Posterior vena cava (tissue), 2 donors: ENCODE measurements at places on chromosomes 7 and 10. TPM values are rescaled to one million over a fixed set of nuclear protein-coding genes. Genes with fewer than 3 reads are reported as not detected.
A peak's percentile ranks its signal among the peaks of the same experiment; 100 is the strongest.

- DNase-seq, result no peak
Measured at GRCh38 chr10:35928748-35929147, 286.7 kb upstream of the FZD8 start.

GRCh38 chr10:119535305-119535704, 7.2 kb downstream of the RGS10 start:
- no peak for DNase-seq

DNA sequence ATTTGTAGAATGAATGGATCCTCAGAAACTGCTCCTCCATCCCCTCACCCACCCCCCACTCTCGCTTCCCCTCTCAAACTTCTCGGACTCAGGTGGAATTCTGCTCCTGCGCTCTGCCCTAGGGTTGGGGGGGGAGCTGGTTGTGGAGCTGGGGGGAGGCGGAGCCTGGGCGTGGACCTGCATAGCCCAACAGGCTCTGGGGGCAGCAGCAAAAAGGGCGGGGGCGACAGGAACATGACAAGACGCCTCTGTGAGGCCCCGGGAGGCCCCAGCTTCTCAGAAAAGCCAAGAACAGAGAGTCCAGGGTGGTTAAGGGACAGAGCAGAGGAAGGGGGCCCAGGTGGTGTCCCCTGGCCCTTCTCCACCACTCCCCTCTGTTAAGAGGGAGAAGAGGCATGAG, 3.5 kb downstream of the TSC22D4 start:
- no peak for DNase-seq

SORBS1 gene
- total RNA-seq, result 1,390 TPM

DPYSL4 gene
- 1.4 TPM for total RNA-seq

DNA sequence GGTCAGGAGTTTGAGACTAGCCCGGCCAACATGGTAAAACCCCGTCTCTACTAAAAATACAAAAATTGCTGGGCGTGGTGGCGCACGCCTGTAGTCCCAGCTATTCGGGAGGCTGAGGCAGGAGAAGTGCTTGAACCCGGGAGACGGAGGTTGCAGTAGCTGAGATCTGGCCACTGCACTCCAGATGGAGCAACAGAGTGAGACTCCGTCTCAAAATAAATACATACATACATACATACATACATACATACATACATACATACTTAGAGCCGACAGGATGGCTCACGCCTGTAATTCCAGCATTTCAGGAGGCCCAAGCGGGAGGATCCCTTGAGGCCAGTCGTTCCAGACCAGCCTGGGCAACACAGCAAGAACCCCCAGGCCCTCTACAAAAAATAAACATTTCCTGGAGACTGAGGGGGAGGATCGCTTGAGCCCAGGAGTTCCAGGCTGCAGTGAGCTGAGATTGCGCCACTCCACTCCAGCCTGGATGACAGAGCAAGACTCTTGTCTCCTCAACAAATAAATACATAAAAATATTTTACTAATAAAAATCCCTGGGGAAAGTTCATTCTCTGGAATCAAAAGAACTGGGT, 90.9 kb upstream of the TNRC18 start:
- no peak for DNase-seq

- DNase-seq, result no peak
Measured at GRCh38 chr7:115153769-115154477, 232.0 kb downstream of the MDFIC start.

- no peak for DNase-seq
Measured at GRCh38 chr7:28083164-28083997, 97.2 kb downstream of the JAZF1 start.

DNA sequence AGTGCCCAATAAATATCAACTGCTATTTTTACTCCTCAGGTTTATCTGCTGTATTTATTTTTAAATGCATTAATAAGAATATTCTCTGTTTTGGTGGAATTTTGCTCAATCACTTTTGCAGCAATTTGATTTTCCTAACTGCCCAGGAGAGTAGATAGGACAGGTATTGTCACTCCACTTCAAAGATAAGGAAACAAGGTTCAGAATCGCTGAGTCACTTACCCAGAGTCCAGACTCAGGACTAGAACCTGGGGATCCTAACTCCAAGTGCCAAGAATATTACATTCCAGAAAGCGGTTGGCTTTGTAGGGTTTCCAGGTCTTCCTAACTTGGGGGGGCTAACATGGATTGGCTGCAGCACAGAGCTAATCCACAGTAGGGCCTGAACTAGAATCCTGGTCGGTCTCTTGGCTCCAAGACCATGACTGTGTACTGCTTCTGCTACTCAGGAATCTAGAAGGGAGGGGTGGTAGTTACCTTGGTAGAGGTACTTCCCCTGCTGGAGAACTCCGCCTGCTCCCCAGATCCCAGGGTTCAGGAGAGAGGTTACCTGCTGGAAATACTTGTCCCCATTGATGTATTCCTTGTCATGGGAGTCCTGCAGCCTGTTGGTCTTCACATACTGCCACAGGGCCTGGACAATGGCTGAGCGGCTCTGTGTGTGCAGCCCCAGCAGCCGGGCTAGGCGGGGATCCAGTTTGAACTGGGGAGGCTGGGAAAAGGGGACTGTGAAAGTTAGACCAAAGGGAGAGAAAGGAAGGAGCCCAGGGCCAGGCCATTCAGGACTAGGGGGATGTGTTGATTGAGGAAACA, 7.3 kb downstream of the SMARCD3 start:
- peak; percentile 54 for DNase-seq

DNA sequence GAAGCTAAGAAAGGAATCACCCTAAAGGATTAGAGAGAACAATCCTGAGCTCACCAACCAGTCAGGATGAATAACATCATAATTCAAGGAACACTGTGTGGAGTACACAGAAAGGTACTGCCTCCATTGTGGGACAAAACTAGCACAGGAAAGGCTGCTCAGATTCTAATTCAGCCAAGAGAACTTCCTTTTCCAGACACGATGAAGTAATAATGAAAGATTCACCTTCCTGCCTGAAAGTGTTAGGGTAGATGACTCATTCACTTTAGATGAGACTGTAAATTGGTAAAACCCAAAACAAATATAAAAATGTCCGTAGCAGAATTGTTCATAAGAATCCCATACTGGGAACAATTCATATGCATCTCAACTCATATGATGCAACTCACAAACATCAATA, 167.2 kb downstream of the CDC14C start:
- no peak for DNase-seq

DNA sequence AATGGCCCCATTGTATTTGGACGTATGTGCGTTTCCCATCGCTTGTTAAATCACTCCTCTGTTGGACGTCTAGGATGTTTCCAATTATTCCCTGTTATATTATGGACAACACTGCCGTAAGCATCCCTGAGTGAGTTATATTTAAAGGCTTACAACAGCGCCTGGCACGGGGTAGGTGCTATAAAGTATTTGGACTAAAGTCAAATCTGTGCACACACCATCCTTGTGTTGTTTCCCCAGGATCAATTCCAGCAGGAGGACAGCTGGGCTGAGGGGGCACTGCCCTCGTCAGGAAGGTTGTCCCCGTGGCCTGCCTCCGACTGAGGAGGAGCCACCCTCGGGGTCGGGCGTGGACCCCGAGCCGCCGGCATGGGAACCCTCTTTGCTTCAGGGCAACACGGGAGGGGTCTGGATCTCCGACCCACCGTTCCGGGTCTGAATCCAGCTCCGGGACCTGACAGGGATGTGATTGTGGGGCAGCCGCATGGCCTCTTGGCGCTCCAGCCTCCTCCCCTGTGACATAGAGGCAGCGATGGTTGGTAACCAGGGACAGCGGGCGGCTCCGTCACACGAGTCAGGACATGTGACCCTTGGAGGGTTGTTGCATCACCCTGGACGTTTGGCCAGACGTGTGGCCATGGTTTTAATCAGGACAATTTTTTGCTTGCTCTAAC, 1.5 kb upstream of the JAKMIP3 start:
- DNase-seq, result peak; percentile 74

DNA sequence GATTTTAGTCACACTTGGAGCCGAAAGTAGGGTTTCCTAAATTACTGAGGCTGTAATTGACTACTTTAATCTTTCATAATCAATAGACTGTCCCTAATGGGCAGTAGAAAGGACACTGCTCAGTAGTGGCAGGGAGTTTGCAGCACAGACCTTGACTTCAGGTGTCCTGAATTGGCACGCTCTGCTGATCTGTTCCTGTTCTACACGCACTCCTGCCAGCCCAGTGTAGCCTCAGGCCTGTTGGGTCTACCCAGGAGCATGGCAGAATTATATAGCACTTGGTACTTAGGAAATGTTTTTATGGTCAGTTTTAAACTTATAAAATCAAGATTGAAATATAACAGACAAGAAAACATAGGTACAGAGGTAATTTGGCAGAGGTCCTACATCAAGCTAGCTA, 9.0 kb downstream of the EIF4H start:
- DNase-seq, result no peak

DNA sequence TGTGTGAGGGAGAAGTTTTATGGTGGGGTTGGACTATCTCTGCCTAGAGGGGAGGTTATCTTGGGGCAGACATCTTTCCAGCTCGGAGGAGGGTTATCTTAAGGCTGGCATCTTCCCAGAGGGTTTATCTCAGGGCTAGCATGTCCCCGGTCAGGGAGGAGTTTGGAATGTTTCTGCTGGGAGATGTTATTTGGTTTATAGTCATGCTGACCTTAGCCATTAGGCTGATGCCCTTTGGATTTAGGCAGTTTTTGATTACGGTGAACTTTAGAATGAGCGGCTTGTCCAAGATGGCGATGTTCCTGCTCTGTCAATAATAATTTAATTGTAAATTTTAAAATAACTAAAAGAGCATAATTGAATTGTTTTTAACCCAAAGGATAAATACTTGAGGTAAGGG, 236.4 kb downstream of the CACNB2 start:
- DNase-seq, result no peak

- no peak for DNase-seq
Measured at GRCh38 chr7:38938589-38938988, 29.6 kb upstream of the VPS41 start.

- DNase-seq, result no peak
Measured at GRCh38 chr7:6571160-6571779, 6.0 kb upstream of the ZDHHC4 start.

DNA sequence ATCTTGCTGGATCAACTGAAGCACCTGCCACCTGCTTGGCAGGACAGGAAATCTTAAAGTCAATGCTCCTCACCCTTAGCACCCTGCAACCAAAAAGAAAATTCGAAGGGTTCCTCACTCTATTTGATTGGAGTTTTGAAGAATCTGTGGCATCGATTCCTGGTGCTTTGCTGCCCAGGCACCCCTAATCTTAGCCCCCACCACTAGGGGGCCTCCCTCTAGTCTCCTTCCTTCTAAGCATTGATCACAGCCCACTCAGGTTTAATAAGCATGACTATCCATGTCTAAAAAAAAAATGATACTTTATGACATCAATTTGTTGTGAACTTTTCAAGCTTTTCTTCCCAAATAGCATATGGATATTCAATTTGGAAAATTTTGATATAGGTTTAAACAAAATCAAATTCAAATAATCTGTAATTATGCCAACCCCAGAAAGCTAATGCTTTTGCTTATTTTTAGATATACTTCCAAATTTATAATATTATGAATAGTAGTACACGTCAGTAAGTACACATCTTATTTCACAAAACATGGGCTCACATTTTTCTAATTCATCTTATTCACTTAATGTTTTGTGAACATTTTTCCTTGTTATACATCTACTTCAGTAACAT, 45.3 kb downstream of the NRG3 start:
- no peak for DNase-seq

- DNase-seq, result no peak
Measured at GRCh38 chr7:80253653-80254052, 119.0 kb downstream of the GNAI1 start.

DNA sequence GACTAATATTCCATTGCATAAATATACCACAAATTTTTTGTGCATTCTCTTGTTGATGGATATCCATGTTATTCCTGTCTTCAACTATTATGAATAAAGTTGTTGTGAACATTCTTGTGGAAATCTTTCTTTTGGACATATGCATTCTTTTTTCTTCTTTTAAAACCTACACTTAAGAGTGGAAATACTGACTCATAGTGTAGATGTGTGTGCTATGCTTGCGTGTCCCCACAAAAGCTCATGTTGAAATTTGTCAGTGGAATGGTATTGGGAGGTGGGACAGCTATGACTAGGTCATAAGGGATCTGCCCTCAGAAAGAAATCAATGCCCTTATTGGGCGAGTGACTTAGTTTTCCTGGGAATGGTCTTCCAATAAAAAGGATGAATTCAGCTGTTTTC, 203.6 kb upstream of the PRSS58 start:
- DNase-seq, result no peak

DNA sequence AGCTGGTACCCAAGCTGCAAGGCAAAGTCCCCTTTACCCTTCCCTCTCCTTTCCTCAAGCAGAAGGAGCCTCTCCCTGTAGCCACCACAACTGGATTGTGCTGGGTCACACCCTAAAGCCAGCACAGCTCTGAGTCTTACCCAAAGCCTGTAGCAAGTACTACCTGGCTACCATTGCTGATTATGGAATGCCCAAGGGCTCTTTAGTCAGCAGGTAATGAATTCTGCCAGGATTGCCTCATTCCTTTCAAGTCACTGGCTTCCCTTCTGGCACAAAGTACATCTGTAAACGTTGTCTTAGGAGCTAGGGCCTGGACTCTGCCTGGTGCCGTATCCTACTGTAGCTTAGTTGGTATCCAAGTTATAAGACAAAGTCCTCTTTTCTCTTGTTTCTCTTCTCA, 52.0 kb downstream of the FAS start:
- DNase-seq, result no peak

DNA sequence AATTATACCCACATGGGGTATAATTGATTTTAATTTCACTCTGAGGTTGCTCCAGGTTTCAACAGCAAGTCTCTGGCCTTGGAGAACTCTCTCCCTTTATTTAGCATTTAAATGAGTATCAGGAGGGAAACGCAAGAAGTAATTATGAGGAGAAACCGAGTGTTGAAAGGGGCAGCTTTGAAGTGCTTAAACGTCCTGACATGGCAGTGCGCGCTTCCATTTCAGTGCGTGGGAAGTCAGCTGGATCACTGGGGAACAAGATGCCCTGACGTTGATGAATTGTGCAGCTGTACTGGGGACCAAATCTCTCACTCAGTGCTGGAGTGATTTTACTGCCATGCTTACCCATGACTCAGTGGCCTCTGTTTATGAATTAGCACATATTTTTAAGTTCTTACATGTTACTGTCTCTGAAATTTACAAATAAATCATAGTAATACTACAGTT, 106.0 kb upstream of the PRR15 start:
- no peak for DNase-seq

ETV1 gene
- total RNA-seq, result 9.2 TPM

DNA sequence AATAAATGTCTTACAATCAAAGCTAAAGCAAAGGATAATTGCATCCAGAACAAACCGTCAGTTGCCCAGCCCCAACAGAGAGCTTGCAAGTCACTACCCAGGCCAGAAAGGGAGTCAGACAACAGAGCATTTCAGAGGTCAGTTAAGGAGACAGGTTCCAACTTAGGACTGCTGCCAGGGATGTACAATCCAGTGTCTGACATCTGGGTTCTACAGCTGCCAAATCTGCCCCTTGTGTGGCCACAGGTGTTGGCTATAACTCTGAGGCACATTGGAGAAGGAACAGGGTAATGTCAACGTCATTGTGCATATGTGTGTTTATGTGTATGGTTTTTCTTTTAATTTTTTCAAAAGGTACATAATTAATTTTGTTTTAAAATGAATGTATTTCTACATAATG, 85.2 kb upstream of the GLCCI1 start:
- DNase-seq, result no peak
